ENCODE measurements at places on chromosomes 3 and 15. TPM values are rescaled to one million over a fixed set of nuclear protein-coding genes. Genes with fewer than 3 reads are reported as not detected.

Gene EPHB3
- 2.7 TPM for total RNA-seq

Gene CSPG4
- 58.4 TPM for total RNA-seq

Gene FAM3D
- total RNA-seq: 0.19 TPM

Gene MCTP2
- total RNA-seq: 1.2 TPM

Gene ZKSCAN7
- 5.7 TPM for total RNA-seq

Gene LSAMP
- 0.19 TPM for total RNA-seq

Gene CORO2B
- 4.8 TPM for total RNA-seq

Gene OXNAD1
- 7.8 TPM for total RNA-seq

Gene KLHL40
- total RNA-seq: not detected

Gene SLC12A1
- total RNA-seq: not detected

Gene SLC2A2
- not detected for total RNA-seq

Gene PLSCR5
- not detected for total RNA-seq

Gene FAM227B
- total RNA-seq: 6.5 TPM

Gene SNTN
- total RNA-seq: not detected

Gene SAMD7
- not detected for total RNA-seq

Gene NUP210
- 0.99 TPM for total RNA-seq

Gene PLA2G4E
- not detected for total RNA-seq

Gene EBLN2
- 3.5 TPM for total RNA-seq

Gene SCAANT1
- total RNA-seq: not detected

Gene SCG5
- total RNA-seq: 11.1 TPM

Gene CTXN2
- total RNA-seq: not detected

Gene BLM
- 3.3 TPM for total RNA-seq

Gene HIGD2B
- not detected for total RNA-seq

Gene GOLGA6L10
- total RNA-seq: 0.13 TPM

Gene PSMA4
- total RNA-seq: 136 TPM

Gene CD80
- 0.13 TPM for total RNA-seq

Gene ZIC4
- total RNA-seq: 0.06 TPM

Gene TRPC1
- 28.4 TPM for total RNA-seq

Gene TIMMDC1
- total RNA-seq: 49.1 TPM

Gene SH3GL3
- not detected for total RNA-seq

Gene ERC2
- 0.53 TPM for total RNA-seq

Gene MST1R
- 2.0 TPM for total RNA-seq

Gene MCF2L2
- 0.31 TPM for total RNA-seq

Gene PLSCR2
- not detected for total RNA-seq

All from aortic smooth muscle cell (primary cell).